ENCODE measurements at places on chromosomes 7 and 10.

DNA sequence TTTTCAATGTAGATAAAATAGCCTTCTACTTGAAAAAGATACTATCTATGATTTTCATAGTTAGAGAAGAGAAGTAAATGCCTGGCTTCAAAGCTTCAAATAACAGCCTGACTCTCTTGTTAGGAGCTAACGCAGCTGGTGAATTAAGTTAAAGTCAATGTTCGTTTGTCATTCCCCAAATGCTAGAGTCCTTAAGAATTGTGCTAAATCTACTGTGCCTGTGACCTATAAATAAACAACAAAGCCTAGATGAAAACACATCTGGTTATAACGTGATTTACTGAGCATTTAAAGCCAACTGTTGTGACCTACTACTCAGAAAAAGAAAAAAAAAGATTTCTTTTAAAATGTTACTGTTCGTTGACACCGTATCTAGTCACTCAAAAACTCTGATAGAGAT is 134.7 kb downstream of the POLR1F start:
- DNase-seq, result no peak

GRCh38 chr10:38184477-38184876 is 90.3 kb downstream of the ZNF37A start:
- DNase-seq, result no peak

DNA sequence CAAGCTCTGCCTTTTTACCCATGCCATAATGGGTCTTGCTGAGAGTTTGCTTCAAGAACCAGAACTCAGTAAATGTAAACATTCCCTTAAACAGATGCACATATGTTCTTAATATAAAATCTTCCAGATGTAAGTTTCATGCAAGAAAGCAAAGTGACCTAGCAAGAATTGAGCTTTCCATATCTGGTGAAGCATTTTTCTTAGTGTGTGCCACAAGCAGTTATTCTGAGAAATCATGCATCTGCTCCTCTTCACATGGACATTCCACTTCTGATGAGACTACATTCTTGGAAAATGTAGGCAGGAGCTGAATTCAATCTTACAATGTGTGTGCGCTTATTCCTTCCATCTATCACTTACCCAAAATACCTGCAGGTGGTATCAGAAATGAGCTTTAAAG is 227.8 kb upstream of the LRRTM3 start:
- no peak for DNase-seq

DNA sequence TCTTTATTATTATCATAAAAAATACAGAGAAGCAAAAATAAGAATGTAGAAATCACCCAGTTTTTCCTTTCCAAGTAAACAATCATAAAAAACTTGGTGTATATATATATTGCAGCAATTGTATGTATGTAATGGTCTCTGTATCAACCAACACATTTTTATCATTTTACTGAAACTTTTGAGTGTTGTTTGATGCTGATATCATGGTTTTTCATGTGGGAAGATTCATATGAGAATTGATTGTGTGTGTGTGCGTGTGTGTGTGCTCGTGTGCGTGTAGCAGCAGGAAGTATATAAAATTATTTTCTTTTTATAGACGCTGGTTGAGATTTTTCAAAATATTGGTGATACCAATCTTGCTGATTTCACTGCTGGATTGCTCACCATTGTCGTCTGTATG is 22.3 kb downstream of the SLC26A4 start:
- DNase-seq, result no peak

DNA sequence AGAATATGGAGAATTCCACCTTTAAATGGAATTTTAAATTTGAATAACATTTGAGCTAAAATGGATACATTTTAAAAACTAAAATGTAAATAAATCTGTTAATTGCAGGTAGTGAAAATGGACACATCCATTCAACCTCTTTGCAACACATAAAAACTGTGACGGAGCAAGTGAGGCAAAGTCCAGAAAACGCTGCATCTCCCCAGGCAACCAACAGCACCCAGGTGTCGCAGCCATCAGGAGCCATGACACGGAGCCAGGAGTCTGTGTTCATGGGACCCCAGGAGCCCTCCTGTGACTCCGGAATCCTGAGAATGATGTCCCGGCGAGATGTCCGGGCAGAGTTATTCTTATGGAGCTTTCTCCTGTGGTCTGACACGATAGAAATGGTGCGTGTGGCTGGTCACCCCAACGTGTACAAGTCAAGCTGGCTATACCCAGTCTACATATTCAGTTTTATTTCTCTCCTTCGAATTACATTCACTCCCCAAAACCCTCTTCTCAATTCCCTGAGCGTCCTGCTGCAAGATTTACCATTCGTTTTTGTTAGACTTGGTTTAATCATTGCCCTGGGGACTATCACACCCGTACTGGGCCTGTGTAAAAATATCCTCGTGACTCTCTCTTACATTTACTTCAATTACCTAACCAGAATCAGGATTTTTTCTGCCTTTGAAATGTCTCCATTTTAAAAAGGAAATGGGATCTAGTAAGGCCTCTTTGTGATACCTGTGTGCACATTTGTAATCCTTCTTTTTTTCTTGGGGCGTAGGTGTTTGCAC is 13.1 kb upstream of the MRC1 start:
- DNase-seq, result no peak

DNA sequence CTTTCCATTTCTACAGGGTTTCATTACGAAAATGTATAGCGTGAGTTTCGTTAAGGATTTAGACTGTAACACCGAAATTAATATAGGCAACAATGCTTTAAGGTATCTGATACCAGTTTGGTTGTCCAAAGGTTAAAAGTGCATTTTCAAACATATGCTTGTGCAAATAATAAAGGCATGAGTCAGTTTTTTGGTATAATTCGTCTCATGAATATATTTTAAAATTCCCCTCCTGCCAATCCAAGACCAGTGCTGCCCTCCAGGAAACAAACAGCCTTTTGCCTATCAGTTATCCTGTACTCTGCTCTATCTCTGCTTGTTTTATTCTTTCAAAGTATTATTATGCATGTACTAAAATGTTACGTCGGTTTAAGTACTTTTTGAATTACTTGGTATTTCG is 2.0 kb downstream of the LCOR start:
- DNase-seq, result no peak

DNA sequence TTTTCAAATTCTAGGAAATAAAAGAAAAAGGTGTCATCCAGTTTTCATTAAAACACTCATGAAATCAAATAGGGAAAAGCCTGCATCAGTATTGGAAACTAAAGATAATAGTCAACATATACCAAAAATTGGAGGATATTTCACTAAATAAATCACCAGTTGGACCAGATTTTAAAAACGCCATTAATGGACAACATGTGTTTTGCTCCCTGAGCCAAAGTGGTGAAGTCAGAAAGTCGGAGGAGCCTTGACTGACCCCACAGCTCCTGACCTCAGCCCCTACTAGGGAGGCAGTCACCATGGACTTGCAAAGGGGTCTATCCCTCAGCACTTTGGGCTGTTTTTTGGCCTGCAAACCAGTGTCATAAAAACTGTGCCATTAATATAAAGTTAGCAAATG is 98.3 kb upstream of the SEC61G start:
- no peak for DNase-seq

DNA sequence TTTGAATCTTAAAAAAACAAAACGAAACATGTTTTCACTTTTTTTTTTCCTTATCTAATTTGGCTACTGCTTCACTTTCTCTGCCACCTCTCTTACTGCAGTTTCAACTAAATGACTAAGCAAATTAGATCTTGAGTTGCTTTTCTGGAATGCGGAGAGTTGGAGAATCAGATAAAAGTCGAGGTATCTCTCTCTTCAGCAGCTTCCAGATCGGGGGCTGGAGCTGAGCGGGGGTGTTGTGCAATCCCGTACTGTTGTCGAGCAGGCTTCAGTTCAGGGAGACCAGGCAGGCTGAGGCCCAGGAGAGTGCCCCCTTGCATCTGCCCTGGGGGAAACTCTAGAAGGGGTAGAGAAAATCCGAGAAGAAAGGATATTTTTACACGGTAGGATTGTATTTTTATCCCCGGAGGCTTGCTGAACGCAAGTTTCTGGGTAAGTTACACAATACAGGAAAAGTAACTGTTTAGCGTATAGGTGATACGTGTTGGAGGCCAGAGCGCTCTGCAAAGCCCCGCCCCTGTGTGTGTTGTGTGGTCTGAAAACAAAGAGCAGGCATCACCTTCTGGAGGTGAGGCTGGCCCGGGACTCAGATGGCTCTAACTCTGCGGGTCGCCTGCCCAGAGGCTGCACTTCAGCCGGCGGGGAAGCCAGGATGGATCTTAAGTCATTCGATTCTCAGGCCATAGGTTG is 116.6 kb downstream of the KLF6 start:
- peak; percentile 20 for DNase-seq

- DNase-seq, result no peak
These were observed 8.6 kb downstream of the ZSCAN25 start for GRCh38 chr7:99625321-99625720.

GRCh38 chr10:86954681-86955500 is 2.5 kb downstream of the MMRN2 start:
- DNase-seq, result no peak

- DNase-seq, result peak; percentile 92
These were observed 775 bp upstream of the SEPTIN7 start for GRCh38 chr7:35799846-35800717.

- no peak for DNase-seq
These were observed 120.1 kb downstream of the LRRN3 start for GRCh38 chr7:111210996-111211395.

DNA sequence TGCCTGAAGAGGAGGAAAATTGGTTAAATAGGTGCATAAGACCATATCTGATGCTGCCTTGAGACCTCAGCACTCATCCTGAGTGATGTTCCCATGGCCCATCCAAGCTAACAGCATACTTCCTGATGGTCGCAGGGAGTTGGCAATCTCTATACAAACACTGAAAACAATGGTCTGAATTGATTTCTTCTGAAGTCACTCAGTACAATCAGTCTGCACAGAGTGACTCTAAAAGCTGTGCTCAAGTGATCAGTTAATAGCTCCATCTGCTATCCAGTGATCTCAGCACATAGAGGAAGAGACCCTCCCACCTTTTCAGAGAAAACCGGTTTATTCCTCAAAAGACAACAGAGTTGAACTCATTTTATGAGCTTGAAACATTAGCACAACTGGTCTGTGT is 3.9 kb downstream of the PPP1R17 start:
- DNase-seq, result no peak

GRCh38 chr7:135434047-135434446 is 75.9 kb downstream of the CNOT4 start:
- no peak for DNase-seq

- DNase-seq, result no peak
These were observed 35.8 kb downstream of the HECW1 start for GRCh38 chr7:43148161-43148731.
